ENCODE measurements at places on chromosomes 3 and 15.

DNA sequence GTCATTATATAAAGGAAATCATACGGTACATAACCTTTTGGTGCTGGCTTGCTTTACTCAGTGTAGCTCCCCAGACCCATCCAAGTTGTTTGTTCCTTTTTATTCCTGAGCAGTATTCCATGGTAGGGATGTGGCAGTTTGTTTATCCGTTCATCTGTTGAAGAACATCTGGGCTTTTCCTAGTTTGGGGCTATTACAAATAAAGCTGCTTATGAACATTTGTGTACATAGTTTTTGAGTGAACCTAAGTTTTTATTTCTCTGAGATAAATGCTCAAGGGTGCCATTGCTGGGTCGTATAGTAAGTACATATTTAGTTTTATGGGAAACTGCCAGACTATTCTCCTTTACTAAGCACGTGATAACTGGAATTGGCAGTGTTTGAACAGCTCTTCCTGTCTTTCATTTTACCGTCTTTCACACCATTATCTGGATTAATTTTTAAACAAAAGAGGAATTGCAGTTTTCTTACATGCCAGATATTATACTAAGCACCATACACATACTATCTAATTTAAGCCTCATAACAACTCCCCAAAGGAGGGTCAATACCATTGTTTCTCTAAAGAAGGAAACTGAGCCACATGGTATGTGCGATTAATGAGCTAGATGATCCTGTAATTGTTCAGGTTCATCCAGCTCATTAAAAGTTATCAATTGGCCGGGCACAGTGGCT, 85.6 kb downstream of the PTPRG start:
- no peak for DNase-seq

- no peak for DNase-seq
Observed at GRCh38 chr15:51185213-51186159, 90.8 kb upstream of the TNFAIP8L3 start.

DNA sequence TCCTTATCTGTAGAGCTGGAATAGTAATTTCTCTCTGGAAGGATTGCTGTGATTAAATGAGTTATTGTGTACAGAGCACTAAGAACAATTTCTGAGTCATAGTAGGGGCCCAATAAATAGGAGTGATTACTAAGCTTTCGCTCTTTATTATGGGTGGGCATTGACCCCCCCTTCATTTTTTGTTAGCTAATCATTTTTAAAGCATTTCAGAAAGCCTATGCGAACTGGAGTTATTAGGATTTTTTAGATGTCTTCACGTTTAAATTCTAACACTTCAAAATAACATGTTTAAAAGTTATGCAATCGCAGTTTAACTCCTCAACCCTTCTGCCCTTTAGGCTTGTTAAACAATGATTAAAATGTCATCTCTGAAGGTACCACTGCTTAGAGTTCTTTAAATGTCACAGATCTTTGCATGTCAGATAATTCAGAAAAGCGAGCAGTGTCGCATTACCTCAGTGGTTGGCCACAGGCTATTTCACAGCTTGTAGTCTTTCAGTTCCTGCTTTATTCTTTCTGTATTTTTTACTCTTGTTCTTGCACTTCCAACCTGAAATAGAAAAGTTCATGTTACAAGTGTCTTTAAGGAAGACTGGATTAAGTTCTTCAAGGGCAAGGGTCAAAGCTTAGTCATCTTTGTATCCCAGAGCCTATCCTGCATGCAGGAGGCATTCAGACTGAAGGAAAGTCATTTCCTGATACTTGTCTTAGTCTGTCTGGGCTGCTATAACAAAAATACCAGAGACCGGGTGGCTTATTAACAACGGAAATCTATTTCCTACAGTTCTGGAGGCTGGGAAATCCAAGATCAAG, 102.9 kb downstream of the FNDC3B start:
- DNase-seq = peak; percentile 20

GRCh38 chr15:68586274-68586961, 7.6 kb downstream of the CORO2B start:
- DNase-seq = peak; percentile 63

DNA sequence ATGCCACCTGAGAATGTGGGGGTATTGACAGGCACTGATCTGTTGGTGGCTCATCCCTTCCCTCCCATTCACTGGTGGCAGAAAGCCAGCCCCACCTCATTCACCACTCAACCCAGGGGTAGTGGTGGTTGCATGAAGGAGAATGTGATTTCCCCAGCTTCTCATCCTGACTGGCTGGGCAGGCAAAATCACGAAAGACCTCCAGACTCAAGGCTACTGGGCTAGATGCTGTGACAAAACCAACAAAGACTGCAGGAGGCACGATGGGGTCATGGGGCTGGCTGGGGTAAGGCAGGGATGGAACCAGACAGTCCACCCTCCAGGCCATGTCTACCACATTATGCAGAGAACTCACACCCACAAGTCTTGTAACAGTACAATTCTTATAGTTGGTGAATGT, 33.9 kb downstream of the FSTL1 start:
- no peak for DNase-seq

DNA sequence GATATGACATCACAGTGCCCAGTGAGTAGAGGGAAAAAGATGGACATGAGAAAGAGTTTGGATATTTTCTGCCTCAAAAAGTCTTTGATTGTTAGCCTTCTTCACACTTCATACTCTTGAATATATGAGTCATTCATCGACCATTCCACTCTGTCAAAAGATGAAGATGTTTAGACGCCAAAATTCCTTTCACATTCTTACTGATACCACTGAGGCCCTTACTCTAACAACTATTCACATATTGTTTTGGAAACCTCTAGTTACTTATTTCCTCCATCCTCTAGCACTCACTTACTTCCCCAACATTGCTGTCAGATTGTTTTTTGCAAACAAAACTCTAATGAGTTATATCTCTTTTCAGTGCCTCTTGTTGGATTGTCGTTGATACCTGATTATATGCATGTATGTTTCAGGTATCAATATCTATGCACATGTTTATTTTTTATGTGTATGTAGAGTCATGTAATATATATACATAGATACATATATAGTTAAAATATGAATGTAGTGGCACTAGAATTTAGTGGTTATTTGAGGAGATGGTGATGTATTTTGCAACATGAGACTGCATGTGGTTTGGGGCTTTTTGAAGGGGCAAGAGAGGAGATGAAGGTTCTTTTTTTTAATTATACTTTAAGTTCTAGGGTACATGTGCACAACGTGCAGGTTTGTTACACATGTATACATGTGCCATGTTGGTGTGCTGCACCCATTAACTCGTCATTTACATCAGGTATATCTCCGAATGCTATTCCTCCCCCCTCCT, 40.0 kb upstream of the OR5H6 start:
- no peak for DNase-seq

DNA sequence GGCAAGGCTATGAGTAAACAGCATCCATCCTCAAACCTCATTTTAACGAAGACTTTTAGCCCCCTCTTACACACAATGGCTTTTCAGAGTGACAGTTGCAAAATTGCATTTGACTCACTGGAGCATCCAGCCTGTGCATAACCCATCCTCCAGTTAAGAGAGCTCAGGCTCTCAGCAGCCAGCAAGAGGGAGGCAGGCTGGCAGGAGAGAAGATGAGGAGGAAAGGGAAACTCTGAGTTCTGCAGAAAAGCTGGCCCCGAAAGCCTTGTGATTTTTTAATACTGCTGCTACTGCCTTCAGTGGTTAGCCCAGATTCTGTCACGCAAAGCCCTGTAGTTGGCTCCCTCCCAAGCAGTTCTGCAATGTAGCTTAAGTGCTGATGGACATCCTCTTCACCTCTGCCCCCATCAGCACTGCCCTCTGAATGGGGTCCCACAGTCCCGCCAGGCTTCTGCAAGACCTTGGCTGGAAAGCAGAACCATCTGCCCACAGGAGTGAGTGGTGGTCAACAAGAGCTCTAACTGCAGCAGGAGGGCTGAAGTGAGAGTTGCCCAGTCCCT, 371.3 kb downstream of the EPHB1 start:
- no peak for DNase-seq

DNA sequence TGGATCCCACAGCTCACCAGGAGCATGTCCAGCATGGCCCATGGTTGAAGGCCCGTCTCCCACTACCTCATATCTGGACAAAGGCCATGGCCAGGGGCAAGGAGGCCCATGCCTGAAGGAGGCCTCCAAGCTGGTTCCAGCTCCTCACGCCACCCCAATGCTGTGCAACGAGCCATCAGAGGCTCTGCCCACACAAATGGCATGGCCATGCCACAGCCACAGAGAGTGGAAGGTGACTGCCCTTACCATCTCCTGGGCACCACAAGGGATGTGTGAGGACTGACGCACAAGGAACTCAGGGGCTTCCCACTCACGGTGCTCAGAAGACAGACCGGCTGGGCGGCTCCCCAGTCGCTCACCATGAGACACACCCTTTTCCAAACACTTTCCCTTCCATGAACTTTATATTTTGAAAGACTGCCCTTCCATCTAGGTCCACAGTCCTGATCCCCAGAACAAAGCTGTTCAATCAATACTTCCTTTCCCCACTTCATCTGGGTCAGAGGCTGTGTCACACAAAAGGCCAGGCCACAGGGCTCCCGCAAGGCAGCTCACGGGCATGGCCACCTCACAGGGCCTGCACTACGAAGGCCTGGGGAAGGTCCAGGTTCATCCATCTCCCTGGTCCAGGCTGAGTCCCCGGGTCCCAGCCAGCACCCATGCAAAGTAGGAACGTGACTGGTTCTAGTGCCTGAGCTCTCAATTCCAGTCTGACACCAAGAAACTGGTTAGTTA, 66.4 kb downstream of the CYFIP1 start:
- DNase-seq = no peak

- DNase-seq = peak; percentile 46
Observed at GRCh38 chr3:158434412-158435038, 136.5 kb upstream of the MLF1 start.

DNA sequence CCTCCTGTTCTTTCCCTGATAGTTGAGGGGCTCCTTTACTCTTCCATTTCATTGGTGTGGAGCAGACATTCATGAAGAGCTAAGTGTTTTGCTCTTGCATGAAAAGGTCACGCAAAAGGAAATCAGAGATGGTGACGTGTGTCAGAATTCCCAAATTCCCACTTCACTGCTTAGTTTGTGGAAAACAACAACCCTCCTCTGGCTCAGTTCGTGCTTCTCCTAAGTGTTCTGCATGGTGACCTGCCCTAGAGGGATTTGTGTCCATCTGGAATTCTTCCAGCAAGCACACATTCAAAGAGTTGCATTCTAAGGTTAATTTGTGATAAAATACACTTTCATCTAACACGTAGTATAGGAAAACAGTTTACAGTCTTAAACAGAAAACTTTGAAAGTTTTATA, 95.6 kb downstream of the IMPG2 start:
- no peak for DNase-seq

- no peak for DNase-seq
Observed at GRCh38 chr15:94858011-94858410, 626.6 kb downstream of the MCTP2 start.

DNA sequence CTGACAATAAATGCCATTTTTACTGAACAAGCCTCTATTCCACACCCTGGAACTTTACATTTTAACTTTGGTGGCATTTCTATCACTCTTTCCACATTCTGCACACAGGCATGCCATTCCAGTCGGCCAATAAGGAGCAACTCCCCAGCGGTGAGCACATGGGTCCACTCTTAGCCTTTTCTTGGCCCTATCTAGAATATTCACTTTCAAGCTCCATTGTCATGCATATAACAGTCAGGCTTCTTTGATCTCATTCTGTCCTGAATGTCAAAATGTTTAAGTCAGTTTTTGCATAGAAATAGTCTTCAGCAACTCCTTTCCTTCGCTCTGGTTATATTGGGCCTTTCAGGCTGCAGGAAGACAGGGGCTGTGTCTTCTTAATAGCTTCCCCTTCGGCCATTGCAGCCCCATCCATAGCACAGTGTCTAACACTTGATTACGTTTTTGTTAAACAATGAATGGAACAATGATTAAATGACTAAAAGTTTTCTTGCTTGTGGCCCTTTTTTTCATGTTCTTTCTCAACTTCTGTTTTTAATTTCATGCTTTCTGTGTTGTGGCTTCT, 427.3 kb downstream of the MFSD1 start:
- no peak for DNase-seq

DNA sequence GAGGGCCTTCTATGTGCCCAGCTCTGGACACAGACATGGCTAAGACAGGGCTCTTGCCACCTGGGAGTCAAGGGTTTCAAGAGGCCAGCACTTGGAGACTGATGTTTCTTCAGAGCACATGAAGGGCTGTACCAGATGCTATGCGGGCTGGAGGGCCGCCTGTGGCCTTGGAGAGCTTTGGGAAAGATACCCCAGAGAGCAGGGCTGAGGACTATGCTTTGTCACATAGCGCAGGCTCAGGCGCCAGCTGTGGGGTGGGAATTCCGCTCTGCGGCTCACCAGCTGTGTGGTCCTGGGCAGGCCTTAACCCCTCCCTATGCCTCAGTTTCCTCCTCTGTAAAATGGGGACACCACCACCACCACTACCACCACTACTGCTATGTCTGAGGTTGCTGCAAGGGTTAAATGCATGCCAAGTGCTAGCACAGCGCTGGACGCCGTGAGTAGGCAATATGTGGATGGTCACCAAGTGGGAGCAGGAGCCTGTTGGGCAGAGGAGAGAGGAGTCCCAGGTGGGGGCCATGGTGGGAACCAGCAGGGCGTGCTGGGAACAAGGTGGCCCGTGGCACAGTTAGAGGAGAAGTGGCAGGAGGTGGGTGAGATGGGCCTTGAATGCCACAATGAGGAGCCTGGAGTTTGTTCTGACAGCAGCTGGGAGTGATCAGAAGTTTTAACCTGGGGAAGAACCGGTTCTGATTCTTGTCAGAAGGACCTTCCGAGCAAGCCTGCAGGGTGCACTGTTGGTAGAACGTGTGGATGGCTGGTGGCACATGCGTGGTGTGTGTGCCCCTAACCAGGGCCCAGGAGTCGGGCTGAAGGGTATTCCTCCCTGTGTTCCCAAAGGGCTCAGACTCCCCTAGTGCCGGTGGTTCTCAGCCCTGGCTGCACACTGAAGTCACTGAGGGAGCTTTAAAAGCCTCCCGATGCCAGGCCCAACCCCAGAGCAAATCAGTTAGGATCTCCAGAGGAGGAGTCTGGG, 41.7 kb downstream of the FEM1B start:
- no peak for DNase-seq

DNA sequence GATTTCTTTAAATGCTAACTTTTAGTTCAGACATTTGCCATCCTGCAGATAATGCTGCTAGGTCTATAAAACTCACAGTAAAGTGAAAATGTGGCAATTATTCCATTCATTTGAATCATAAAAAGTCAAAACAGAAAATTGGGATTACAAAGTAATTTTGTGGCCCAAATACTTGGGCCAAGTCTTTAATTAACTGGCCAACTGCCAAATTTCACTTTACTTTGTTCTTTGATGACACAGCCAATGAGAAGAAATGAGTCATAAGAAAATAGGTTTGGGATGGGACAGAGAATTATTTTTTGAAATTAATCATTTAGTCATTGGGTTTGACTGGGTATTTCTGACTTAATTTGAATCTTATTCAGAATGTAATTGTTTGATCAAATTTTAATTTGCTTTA, 89.8 kb upstream of the SLC2A2 start:
- no peak for DNase-seq

- DNase-seq = peak; percentile 35
Observed at GRCh38 chr3:16311960-16312451, 47.0 kb downstream of the OXNAD1 start.

GRCh38 chr3:181713280-181713647, 1.5 kb downstream of the SOX2 start:
- DNase-seq = no peak

- peak; percentile 56 for DNase-seq
Observed at GRCh38 chr3:12400616-12401194, 83.6 kb upstream of the TSEN2 start.
